ENCODE measurements at places on chromosomes 3 and 15.

- DNase-seq: peak; percentile 6
Observed at GRCh38 chr15:38461066-38461833, 7.3 kb downstream of the FAM98B start.

DNA sequence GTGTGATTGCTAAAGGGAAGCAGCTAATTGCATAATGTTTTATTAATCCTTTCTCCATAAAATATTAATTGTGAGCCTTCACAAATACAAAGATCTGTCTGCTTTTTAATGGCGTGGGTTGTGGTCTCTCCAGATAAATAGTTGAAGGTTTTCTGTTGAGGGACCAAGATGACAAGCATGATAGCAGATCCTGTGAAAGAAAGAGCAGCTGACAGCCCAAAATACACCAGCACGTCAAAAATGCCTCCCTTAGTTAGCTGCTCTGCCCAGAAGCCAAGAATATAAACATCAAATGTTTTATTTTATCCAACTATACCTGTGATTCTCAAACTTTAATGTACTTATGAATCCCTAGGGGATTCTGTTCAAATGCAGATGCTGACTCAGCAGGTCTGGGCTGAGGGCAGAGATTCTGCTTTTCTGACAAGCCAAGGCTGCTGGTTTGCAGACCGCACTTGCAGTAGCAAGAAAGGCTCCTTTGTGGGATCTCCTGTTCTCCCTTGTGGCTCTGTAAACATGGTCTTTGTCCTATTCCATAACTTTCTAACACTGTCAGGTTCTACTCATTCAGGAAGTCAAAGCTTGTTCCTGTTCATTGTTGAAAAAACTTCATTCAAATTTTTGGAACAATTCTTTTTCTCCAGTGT lies 119.1 kb upstream of the SLC25A36 start:
- DNase-seq: no peak

- peak; percentile 30 for DNase-seq
Observed at GRCh38 chr3:11509173-11510000, 134.3 kb downstream of the VGLL4 start.

- DNase-seq: no peak
Observed at GRCh38 chr3:142705198-142705597, 18.6 kb upstream of the TRPC1 start.
